Lung (tissue), 17 donors: ENCODE measurements at places on chromosomes 11 and 22. TPM values are rescaled to one million over a fixed set of nuclear protein-coding genes. Genes with fewer than 3 reads are reported as not detected.

- no peak overlapping the region for H3K4me3 ChIP-seq
- no peak for DNase-seq
- H3K4me1 ChIP-seq: peaks cover 8% of the 10 kb centered on the region
- H3K27ac ChIP-seq: no peak overlapping the region
- H3K27me3 ChIP-seq: no peaks in the 10 kb centered on the region
Measured at GRCh38 chr11:22584976-22585375, 40.6 kb downstream of the FANCF start.

DNA sequence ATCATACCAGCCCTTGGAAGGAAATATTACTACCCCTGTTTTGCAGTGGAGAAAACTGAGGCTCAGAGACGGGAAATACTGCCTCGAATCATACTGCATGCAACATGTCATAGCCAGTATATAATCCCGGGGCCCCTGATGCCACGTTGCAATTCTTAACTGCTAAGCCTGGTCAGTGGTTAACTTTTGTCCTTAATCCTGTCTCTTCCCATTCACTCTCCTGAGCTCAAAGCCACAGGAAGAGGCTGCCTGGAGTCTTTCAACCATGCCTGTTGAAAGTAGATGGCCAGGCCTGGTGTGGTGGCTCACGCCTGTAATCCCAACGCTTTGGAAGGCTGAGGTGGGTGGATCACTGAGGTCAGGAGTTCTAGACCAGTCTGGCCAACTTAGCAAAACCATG lies 166.6 kb downstream of the MIAT start:
- no peaks in the 10 kb centered on the region for H3K36me3 ChIP-seq
- no peaks in the 10 kb centered on the region for H3K4me1 ChIP-seq
- H3K27me3 ChIP-seq: no peaks in the 10 kb centered on the region
- DNase-seq: no peak
- H3K4me3 ChIP-seq: no peak overlapping the region
- H3K27ac ChIP-seq: no peak overlapping the region

DNA sequence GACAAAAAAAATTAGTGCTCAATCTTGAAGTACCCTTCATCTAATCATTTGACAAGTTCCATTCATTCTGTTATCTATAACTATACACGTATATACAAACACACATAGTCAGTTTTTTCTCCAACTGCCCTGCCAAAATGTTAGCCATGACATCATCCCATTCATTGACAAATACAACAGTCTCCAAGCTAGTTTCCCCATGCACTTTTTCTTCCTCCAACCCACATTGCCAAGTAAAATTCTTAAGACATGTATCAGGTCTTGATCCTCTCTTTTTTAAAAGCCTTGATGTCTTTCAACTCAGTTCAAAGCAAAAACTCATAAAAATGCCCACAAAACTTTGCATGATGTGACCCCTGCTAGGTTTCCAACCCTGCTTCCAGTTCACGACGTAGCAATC lies 58.1 kb downstream of the DDI1 start:
- peaks cover 6% of the 10 kb centered on the region for H3K4me1 ChIP-seq
- H3K27ac ChIP-seq: no peak overlapping the region
- H3K36me3 ChIP-seq: no peaks in the 10 kb centered on the region
- H3K4me3 ChIP-seq: no peak overlapping the region
- no peaks in the 10 kb centered on the region for H3K27me3 ChIP-seq

The SCGB2A2 gene
- polyA plus RNA-seq: not detected

DNA sequence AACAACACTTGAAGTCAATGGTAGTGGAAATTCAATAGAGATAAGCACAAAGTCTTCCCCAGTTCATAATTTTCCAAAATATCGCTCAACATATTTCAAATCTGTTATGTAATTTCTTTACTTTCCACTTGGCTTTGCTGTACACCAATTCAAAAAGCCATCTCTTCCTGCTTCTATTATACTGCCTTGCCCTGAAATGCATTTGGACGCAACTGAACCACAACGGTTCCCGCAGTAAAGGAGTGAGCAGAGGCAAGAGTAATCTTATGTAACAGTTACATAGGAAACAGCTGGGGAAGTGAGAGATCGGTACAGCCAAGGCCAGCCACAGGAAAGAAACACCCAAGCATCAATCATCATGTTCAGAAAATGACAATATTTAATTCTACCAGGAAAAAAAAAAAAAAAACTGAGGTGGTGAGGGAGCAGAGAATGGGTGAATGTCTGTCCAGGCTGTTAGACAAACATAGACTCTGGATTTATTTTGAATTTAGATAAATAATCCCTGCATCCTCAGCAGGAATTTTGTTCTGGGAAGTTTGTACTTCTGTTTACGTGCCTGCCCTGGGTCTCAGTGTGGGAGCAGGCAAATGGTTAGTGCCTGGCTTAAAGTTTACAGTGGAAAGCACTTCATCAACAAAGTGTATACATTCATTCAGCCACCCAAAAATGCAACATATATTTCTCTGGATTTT lies 392.2 kb downstream of the ETS1 start:
- H3K27me3 ChIP-seq: no peaks in the 10 kb centered on the region
- no peak overlapping the region for H3K4me3 ChIP-seq
- H3K27ac ChIP-seq: no peak overlapping the region
- DNase-seq: peak; percentile 80
- no peaks in the 10 kb centered on the region for H3K36me3 ChIP-seq

DNA sequence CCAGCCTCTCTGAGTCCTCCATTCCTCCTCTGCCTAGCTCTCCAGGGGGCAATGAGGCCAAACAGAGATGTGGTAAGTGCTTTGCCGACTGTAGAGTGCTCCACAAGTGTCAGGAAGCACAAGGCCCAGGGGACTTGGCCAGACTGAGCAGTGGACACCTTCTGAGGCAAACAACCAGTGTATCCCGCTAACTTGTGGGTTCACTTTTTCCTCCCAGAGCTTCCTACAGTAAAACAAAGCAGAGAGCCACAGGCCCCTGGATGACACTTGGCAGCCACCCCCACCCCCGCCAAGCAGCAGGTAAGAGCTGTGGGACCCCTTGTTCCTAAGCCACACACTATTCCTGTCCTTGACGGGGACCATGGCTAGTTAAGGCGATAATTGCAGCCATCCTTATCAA lies 160.9 kb downstream of the CACNA1I start:
- no peak overlapping the region for H3K27ac ChIP-seq
- no peaks in the 10 kb centered on the region for H3K36me3 ChIP-seq
